Left renal cortex interstitium (tissue), 4 donors: ENCODE measurements at places on chromosomes 1 and 21. TPM values are rescaled to one million over a fixed set of nuclear protein-coding genes. Genes with fewer than 3 reads are reported as not detected.

Gene OR2L3
- polyA plus RNA-seq, result not detected

DNA sequence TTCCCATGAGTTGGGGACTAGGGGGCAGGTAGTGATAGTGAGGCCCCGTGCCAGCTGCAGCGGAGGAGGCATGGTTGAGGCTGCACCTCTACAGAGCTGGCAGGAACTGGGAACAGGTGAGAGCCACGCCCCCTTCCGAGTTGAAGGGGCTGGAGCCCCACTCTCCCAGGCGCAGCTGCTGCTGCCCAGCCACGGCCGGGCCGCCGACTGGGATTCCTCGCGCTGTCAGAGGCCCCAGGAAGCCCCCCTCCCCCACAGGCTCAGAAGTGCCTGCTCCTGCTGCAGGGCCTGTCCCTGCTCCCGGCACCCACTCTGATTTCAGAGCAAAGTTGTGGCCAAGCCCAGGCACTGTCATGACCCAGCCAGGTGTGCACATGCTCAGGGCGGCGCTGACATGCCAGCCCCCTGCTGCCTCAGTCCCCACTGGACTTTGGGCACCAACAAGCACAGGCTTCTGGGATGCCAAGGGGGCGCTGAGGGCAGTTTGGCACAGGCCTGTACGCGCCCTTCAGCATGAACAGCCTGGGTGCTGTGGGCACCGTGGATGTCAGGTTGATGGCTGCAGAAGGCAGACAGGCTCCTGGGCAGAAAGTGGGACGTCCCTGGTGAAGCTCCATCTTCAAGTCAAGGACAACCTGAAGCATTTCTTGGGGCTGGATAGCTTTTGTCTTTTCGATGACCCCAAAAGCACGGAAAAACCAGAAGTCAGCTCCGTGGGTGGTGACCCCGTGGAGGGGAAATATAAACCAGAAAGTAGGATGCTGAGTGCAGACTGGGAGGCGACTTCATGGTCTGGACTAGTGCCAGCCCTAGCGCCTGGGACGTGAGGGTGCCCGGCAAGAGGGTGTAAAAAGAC, 121.5 kb downstream of the SIM2 start:
- DNase-seq, result no peak

- no peak for DNase-seq
These were observed 6.8 kb downstream of the TENT5C start for GRCh38 chr1:117612517-117613248.

DNA sequence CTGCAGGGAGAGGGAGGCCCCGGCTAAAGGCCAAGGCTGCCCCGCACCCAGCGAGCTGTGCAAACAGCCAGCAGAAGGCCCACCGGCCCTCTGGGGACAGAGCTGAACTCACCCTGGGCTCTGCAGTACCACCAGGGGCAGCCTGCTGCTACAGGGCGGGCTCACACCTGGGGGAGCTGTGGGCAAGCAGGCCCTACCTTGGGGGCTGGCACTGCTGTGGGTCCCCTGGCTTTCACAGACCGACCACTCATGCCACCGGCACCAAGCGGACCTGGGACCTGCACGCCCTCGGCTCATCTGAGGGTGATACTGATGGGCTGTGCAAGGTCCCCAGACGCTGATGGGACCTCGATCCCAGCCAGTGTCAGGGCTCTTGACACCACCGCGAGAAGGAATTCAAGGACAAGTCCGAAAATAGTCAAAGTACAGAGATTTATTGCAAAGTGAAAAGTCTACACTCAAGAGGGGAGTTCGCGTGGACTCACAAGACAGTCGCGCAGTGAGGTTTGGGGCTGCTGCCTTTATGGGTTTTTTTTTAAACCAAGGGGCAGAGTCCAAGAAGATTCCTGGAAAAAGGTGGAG, 61.0 kb upstream of the ADARB1 start:
- DNase-seq, result no peak

Gene KLHDC7A
- 10.9 TPM for polyA plus RNA-seq

DNA sequence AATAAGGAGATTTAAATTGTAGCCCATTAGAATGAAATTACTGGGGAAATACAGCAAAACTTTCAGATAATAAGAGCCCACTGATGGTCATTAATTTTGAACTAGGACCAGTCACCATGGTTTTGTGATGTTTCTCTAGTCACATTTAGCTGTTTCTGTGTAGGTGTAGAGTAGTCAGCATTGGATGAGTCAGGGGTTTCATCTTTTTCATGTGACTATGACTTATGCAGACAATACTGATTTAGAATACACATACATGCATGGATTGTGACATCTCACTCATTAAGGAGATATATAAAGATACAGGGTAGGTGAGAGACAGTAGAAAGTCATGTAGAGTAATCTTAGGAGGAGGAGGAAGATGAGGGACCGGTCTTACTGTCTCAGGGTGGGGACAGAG, 1192.7 kb downstream of the KCNT2 start:
- no peak for DNase-seq

DNA sequence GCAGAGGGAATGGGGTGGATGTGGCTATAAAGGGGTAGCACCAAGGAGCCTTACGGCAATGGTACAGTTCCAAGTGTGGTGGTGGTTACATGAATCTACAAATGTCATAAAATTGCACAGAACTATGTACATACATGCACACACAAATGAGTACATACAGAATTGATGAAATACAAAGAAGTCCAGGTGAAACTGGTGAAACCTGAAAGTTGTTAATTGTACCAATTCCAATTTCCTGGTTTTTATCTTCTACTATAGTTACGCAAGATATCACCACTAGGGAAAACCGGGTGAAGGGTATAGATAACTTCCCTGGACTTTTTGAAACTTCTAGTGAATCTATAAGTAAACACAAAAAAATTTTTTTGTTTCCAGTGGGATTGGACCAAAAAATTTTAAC, 18.9 kb downstream of the HSF2BP start:
- DNase-seq, result no peak

GRCh38 chr1:6502000-6502891, 10.8 kb upstream of the PLEKHG5 start:
- DNase-seq, result no peak

GRCh38 chr1:107299521-107299920, 158.7 kb downstream of the NTNG1 start:
- no peak for DNase-seq

DNA sequence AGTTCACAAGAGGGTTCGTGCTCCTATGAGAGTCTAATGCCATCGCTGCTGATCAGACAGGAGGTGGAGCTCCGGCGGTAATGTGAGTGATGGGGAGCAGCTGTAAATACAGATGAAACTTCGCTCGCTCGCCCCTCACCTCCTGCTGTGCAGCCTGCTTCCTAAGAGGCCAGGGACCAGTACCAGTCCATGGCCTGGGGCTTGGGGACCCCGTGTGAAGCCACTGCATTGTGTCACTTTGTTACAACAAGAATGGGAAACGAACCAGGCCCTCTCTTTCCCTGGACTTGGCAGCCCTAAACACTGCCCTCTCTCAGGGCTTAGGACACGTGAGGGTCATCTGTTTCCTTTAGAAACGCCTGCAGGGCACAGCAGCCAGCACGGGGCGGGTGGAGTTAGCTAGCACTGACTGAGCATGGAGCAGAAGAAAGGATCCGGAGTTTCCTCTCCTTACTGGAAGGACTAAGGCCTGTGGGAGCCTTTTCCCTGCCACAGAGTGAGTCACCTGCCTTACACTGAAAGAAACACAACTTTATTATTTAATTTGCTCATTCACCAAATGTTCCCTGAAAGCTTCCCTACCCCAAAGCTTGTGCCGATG, 185.2 kb upstream of the TMEM51 start:
- DNase-seq, result no peak

DNA sequence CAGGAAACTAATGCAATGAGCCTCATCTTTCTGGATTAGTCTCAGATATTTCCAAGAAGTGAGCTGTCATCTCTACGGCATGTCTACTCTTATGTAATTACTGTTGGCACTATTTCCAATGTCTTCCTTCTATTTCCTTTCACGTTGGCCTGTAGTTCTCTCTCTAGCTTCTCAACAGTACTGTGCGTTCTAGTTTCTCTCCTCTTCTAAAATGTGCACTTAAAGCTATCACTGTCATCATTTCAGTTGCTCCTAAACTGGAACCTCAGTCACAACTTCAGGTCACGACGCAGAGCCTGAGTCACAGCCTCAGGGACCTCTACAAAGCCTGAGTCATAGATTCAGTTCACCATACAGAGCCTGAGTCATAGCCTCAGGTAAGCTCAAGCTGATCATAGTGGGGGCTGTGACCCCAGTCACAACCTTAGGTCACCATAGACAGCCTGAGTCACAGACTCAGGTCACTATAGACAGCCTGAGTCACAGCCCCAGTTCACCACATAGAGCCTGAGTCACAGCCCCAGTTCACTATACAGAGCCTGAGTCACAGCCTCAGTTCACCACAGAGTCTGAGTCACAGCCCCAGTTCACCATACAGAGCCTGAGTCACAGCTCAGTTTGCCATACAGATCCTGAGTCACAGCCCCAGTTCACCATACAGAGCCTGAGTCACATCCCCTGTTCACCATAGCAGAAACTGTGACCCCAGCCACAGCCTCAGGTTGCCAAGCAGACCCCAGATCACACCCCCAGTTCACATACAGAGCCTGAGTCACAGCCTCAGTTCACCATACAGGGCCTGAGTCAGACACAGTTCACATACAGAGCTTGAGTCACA, 13.0 kb downstream of the WNT9A start:
- DNase-seq, result no peak

DNA sequence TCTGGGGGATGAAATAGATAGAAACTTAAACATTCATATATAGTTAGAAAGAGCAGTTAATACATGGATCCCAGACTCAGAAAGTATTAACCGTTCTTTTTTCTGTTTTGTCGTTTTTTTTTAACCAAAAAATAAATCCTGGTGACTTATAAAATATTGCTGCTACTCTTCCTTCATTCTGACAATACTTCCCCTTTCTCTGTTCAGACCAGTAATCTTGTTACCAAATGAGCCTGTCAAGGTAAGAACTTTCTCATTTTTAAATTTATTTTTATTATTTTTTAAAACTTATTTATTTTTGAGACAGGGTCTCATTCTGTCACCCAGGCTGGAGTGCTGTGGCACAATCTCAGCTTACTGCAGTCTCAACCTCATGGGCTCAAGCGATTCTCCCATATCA, 13.7 kb downstream of the PTPN22 start:
- DNase-seq, result no peak

Gene INSRR
- 1.6 TPM for polyA plus RNA-seq

DNA sequence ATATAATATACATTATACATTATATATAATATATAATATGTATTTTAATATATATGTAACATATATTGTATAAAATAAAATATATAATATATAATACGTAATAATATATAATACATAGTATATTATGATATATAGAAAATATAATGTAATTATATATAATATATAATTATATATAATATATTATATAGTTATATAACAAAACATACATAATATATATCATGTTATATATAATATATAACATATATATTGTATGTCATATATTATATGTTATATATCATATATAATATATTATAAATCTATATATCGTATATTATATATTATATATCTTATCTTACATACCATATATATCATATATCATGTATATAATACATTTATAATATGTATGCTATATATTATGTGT, 248.2 kb upstream of the TPTE start:
- DNase-seq, result no peak

GRCh38 chr1:243667591-243667990, 182.5 kb downstream of the AKT3 start:
- no peak for DNase-seq

Gene CA6
- not detected for polyA plus RNA-seq

DNA sequence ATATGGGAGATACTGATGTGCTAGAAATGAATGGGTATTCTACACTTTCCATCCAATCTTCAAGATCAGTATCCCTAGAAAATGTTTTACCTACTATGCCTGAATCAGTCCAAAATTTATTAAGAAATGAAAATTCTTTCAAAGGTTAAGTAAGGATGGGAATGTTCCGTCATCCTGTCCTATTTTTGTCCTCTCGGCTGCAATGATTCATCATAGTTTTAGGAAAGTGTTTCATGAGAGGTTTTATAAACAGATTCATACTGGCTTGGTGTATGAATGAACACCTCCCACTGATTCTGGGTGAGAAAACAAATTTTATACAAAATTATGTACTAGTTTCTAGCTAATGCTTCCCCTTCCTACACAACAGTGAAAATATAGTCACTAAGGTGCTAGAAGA, 504.6 kb upstream of the NR5A2 start:
- no peak for DNase-seq

DNA sequence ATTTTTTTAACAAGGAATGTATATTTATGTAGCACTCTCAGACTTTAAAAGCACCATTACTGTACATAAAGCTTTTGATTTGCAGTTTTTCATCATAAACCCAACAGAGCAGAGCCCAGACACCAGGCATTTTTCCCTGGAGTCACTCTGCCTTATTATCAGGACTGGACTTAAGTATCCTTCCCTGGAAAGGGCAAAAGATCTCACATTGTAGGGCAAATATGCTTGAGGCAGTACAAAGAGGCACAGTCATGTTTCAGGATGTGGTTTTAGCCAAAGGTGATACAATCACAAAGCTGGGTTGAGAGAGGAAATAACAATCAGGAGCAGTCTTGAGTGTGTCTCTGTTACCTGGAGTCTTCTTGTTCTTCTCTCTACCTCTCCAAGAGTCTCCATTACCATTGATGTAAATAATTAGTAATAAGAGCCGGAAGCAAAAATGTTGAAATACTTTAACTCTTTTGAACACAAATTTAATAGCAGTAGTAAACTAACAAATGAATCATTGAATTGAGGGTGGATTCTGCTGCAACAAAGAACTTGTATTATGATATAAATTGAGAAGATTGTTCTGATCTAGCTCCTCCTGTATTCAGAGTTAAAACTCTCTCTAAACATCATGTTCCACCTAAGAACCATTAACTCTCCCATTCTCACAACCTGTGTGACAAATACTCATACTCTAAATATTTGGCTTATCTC, 160.5 kb downstream of the LTN1 start:
- DNase-seq, result no peak

DNA sequence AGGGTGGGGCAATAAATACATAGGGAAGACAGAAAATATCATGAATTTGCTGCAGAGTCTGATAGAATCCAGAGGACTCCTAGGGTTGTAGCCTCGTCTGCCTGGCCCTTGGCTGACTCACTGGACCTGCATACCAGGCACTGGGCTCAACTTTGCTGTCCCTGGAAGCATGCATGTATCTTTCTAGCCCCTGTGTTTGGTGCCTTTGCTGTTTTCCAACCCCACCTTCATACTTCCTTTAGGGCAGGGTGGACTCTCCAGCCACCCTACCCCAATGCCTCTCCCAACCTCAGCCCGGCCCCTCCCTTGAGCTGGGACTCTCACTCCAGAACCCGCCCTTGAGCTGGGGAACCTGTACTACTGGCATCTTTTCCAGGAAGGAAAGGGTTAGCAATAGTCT, 1.2 kb downstream of the RAB25 start:
- no peak for DNase-seq

GRCh38 chr21:37711286-37711829, 204.9 kb downstream of the KCNJ6 start:
- DNase-seq, result no peak

Gene LCE2A
- polyA plus RNA-seq, result not detected

GRCh38 chr21:44789880-44790279, 11.7 kb downstream of the UBE2G2 start:
- no peak for DNase-seq

Gene GJC2
- 0.68 TPM for polyA plus RNA-seq

Gene PPP1R15B
- polyA plus RNA-seq, result 37.5 TPM
